ENCODE measurements at places on chromosomes 13 and 19. TPM values are rescaled to one million over a fixed set of nuclear protein-coding genes. Genes with fewer than 3 reads are reported as not detected.

The KIR3DL2 gene
- not detected for total RNA-seq

The GAS6 gene
- 26.6 TPM for total RNA-seq

The PSG7 gene
- not detected for total RNA-seq

The CEACAM20 gene
- not detected for total RNA-seq

The NLRP7 gene
- total RNA-seq: not detected

The RNF113B gene
- total RNA-seq: not detected

The FFAR1 gene
- total RNA-seq: not detected

The S1PR5 gene
- total RNA-seq: not detected

The MATK gene
- 19.7 TPM for total RNA-seq

The GRK1 gene
- total RNA-seq: 1.3 TPM

The SIGLEC5 gene
- total RNA-seq: not detected

The KLK4 gene
- not detected for total RNA-seq

The ZNF816 gene
- total RNA-seq: 6.9 TPM

The C19orf47 gene
- total RNA-seq: 18.2 TPM
